Stimulated activated CD4-positive, alpha-beta T cell treated with anti-CD3 and anti-CD28 coated beads, Interleukin-1b, Interleukin-23, amount 100 ng/mL, for 24 hours (primary cell): ENCODE measurements at places on chromosomes 4 and X.

GRCh38 chr4:100907465-100908454 lies 389.9 kb upstream of the EMCN start:
- no peak for DNase-seq

DNA sequence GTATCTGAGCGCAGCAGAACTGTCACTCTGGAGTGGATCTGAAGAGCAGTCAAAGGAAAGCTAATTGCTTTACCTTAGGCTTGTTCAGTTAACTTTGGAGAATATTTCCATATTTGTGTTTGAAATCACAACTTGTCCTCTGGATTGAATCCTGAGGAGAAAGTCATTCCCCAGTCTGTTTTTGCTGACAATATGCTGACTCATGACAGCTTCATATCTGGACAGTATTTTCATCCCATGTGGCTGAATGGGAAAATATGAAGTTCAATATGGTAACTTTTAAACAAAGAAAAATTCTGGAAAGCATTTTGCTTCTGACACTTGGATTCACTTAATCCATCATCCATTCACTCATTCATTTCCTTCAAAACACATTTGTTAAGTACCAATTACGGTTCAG lies 46.3 kb upstream of the MAGEC3 start:
- DNase-seq: no peak

- DNase-seq: no peak
Observed at GRCh38 chr4:139908636-139909437, 243.2 kb downstream of the MGST2 start.

- DNase-seq: no peak
Observed at GRCh38 chr4:84058201-84058600, 440.9 kb downstream of the NKX6-1 start.

GRCh38 chrX:124257924-124258702 lies 74.3 kb upstream of the TEX13D start:
- no peak for DNase-seq

GRCh38 chr4:137420901-137421396 lies 111.3 kb downstream of the PCDH18 start:
- no peak for DNase-seq

GRCh38 chrX:48972220-48973164 lies 848 bp upstream of the KCND1 start:
- no peak for DNase-seq

- DNase-seq: no peak
Observed at GRCh38 chrX:120015145-120016067, 62.1 kb downstream of the RHOXF2B start.

- no peak for DNase-seq
Observed at GRCh38 chrX:100696699-100697351, 35.1 kb downstream of the SYTL4 start.

- DNase-seq: no peak
Observed at GRCh38 chr4:1885414-1885813, 14.2 kb downstream of the NSD2 start.

DNA sequence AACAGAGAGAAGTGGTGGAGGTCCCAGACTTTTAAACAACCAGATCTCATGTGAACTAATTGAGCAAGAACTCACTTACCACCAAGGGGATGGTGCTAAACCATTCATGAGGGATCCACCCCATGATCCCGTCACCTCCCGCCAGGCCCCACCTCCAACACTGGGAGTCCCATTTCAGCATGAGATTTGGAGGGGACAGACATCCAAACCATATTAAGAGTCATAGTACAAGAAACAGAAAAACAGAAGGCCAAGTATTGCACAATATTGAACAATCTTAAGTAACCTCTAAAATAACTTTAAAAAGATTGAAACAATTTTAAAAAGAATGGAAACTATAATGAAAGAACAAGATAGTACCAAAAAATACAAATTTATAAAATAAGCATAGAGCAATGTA lies 110.0 kb downstream of the CBR4 start:
- DNase-seq: no peak

DNA sequence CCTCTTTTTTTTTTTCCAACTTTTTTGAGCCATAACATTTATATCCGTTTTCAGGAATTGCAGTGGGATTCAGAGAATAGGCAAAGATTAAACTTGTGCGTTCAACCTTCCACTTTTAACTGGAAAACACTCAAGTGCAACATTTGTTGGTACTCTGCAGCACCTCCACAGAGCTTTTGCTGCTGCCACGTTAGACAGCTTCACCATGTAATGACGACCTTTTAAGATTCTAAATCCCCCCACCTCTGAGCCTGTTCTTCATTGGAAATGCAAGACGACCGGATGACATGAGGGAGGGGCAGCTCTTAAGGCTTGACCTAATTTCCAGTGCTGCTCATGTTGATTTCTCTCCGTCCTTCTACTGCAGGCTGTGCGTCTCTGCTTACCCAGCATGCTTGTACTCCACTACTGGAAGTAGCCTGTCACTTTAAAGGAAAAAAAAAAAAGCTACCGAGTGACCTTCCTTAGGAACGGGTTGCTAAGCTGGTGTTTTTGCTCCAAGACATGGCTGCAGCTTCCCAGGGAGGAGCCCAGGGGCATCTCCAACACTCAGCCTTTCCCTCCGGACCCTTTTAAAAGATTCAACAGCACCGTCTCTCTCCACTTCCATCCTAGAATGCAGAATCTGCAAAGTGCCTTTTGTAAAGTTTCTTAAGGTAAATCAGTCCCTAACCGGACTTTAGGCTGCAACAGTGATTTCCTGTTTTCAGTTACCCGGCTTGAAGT lies at the start of gene CC2D2A:
Gene CC2D2A, plus strand, starts transcription at position 481 of the 726 bp plus-strand sequence. CDS start 6,051 bp downstream, outside the sequence.
- DNase-seq: no peak

DNA sequence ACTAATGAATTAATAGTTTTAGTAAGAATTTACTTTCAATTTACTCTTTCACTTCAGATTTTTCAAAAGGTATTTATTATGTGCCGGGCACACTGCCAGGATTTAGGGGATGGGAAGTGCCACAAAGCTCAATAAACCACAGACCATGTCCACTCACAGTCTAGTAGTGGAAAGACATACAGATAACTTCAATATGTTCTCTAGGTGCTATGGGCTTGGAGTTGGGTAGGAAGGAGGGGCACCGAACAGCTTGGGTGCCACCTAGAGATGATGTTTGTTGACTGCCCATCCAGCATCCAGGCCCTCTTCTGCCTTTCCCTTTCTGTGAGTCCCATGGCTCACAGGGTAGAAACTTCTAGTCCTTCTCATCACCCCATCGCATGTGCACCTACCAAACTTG lies 17.8 kb downstream of the MFAP3L start:
- no peak for DNase-seq

DNA sequence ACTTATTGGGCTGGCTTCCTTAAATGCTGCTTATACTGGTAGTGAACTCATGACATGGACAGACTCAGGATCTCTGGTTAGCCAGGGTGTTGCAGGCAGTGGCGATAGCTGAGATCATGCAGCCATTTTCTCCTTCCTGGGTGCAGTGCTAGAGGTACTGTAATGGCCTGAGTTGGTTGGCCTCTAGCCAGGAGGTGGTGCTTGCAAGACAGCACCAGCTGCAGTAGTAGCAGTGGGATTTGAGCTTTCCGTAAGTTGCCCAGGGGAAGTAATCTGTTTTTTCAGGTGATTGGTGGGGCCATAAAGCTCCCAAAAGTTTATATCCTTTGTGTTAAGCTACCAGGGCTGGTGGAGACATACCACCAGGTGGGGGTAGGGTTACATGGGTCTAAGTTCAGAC lies 45.1 kb upstream of the AADAT start:
- no peak for DNase-seq

GRCh38 chr4:80186676-80187075 lies 10.6 kb upstream of the PRDM8 start:
- DNase-seq: no peak

DNA sequence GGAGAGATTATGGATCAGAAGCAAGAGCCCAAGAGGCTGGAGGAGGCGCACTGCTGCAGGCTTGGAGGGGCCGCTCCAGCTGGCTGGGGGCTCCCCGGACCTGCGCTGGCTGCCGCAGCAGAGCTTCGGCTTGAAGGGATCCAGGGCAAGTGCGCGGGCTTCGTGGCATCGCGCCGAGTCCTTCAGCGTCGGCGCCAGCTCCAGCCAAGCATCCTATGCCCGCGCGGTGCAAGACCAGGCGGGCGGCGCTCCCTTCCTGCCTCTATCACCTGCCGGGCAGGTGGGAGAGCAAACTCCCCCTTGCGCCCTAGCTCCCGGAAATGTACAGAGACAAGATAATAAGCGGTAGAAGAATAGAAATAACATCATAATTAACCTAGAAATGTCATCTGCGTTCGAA lies 10.5 kb upstream of the UCP1 start:
- DNase-seq: no peak

DNA sequence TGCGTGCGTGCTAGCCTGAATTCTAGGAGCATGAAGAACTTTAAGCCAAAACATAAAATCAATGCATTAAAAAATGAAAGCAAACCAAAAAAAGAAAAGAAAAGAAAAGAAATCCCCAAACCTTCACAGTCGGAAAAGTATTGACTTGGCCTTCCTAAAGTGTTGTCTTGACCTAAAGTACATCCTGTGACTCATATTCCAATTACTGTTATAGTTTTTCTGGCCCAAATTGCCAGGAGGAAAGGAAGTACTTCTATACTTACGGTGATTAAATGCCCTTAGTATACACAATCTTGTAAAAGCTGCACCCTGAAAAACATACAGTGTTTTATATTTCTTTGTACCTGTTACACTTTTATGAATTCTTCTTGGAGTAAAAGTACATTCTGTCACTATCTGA lies 512.8 kb downstream of the ANKRD50 start:
- DNase-seq: no peak

GRCh38 chr4:81629366-81629765 lies 157.7 kb upstream of the RASGEF1B start:
- DNase-seq: no peak

GRCh38 chrX:143437439-143437838 lies 79.8 kb downstream of the SPANXN3 start:
- DNase-seq: no peak

DNA sequence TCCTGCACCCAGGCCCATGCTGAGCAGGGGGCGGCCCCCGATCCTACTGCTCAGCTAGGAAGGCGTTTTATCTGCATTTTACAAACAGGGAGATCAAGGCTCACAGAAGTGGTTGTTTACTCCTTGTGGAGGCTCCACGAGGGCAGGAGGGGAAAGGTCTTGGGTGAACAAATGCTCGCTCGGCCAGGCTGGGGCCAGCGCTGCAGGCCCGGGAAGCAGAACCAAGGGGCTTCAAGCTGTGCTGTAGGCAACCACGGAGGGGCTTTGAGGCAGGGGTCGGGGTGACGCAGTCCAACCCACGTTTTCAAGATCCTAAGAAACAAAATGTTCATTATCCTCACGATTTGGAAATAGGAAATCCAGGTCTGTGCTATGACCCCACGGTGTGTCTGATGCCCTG lies 125.8 kb downstream of the HMX1 start:
- DNase-seq: no peak

DNA sequence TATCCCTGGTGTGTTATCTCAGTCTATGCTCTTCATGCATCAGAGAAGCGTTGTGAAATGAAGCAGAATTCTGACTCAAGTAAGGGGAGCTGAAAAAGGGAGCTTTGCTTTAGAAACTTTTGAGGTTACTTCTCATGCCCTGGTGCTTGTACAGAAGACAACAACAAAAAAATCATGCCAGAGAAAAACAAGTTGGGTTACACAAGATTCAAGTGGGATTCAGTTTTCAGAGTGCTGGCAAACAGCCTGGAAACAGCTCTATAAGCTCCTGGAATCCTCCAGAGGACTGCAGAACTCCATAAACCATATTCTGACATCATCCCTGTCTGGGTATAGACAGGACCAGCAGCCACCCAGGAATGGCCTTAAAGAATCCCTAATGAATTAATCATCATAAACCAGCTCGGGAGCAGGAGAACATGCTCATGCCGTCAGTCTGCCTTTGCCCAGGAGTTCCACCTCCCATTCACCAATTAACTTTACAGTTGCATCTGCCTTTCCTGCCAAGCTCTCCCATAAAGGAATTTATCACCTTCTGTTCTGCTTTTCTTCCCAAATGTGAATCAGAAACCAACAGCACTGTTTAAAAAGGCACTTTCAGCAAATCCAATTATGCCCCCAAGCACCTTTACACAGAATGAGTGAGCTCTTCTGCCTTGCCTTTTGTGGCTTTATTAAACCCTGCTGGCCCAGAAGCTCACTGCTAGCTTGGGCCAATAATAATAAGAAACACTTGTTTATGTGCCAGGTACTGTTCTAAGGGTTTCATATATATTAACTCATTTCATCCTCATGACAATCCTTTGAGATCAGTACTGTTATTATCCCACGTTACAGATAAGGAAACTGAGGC lies 54.5 kb upstream of the FBXW7 start:
- DNase-seq: no peak

- no peak for DNase-seq
Observed at GRCh38 chrX:72395237-72395636, 89.5 kb upstream of the CITED1 start.

GRCh38 chrX:63746715-63747114 lies 38.3 kb downstream of the ARHGEF9 start:
- no peak for DNase-seq

DNA sequence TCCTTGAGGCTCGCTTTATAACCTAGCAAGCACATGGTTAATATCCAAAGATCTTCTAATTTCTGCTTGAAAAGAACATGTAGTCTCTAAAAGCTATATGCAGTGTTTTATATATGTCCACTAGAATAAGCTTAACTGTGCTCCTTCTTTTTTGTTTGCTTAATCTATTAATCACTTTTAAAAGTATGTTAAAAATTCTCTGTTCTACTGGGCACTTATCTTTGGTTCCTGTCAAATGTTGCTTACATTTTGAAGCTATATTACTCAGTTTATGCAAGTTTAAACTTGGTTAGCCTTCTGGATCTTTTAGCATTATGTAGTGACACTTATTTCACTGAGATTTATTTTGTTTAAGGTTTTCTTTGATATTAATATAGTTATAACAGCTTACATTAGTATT lies 32.5 kb downstream of the MAOA start:
- no peak for DNase-seq

DNA sequence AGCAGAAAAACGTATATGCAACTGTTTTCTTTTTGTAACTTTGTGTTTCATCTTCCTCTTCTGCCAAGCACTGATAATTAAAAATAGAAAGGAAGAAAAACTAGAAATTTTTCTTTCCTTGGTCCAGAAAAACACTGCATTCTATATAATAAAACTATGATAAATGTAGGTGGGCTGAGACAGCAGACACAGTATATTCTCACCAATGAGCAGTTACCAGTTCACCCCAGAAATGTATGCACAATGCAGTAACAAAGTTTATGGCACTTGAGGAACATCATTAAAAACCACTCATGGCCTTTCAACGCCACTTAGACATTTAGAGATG lies 79.4 kb downstream of the FAT1 start:
- no peak for DNase-seq

DNA sequence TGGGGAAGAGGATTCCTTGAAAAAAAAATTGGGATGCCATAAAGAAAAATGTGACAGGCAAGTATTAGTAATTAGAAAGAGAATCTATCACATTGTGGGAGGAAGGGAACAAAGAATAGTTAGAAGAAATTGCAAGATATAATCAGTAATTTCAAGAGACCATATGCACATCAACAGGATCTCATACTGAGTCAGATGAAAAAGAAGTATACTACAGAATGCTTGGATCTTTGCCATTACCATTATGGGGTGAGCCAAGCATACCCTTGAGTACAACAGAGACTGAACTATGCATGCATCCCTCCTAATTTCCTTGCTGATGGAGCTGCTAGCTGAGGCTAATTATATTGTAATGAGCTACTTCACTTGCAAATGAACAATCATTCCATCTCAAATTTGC lies 287.6 kb downstream of the PAPSS1 start:
- DNase-seq: no peak
